ENCODE measurements at places on chromosomes 6 and 20. TPM values are rescaled to one million over a fixed set of nuclear protein-coding genes. Genes with fewer than 3 reads are reported as not detected.

Gene STMND1
- not detected for total RNA-seq

Gene GLP1R
- not detected for total RNA-seq

Gene DLK2
- total RNA-seq = 37.7 TPM

Gene THEMIS
- not detected for total RNA-seq

Gene SOBP
- total RNA-seq = 0.45 TPM

Gene TRAM2
- total RNA-seq = 7.0 TPM

Gene RIMS1
- total RNA-seq = 9.7 TPM

Gene SLC22A2
- total RNA-seq = not detected

Gene PARD6B
- total RNA-seq = 10.3 TPM

Gene RAB44
- total RNA-seq = 0.16 TPM
